Posterior cingulate gyrus (tissue), 11 donors: ENCODE measurements at places on chromosomes 1 and 21.

DNA sequence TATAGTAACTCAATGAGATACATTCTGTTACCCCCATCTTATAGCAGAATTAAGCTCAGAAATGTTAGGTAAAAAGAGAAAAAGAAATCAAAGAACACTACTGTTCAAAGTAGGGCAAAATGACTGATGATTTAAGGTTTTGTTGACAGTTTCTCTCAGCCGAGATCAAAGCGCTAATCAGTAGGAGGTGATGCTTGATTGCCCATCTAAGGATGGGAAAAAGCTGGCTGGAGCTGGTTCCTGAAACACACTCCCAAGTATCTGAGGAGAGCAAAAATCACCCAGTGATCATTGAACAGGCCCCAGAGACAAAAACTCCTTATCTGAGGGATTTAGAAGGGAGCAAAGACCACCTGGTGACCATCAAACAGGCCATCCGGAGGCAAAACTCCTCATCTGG is 64.5 kb upstream of the CSF1 start:
- DNase-seq = no peak

GRCh38 chr1:190196020-190196419 is 281.6 kb downstream of the BRINP3 start:
- no peak for DNase-seq

DNA sequence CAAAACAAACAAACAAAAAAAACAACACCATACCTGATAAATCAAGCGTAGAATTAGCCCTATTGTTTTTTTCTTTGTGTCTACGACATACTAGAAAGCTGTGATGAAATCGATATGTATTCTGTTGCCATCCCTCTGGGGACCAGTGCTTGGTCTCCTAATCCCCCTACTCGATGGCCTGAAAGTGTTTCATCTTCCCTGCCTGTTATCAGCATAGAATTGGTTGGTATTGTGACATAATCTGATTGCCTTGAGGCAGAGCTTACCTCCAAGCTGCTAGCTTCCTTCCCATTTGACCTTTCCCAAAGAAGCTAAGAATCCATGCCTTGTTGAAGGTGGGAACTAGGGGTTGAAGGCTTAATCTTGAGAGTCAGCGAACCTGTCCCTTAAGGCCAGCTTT is 40.7 kb upstream of the PIGV start:
- DNase-seq = no peak

- no peak for DNase-seq
Measured at GRCh38 chr1:174871886-174872285, 127.9 kb upstream of the CACYBP start.

- DNase-seq = no peak
Measured at GRCh38 chr21:37244501-37245095, 22.5 kb downstream of the VPS26C start.

DNA sequence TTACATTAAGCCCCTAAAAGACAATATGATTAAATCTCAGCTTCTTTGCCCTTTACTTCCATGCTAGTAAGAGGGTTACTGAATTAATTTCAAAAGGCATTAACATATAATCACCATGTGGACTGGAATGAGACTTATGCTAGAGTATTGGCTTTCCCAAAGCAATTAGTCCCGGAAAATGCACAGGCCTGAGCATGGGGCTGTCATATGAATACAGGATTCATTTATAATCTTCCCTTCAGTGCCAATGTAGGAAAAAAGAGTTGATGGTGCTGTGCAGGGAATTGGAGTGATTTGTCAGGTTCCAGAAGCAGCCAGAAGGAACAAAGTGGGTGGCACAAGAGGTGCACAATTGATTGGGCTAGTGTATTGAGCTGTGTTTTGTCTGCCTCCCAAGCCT is 199.0 kb upstream of the L1TD1 start:
- no peak for DNase-seq

GRCh38 chr21:9730866-9731265 is 790.5 kb upstream of the TPTE start:
- DNase-seq = no peak

- peak; percentile 66 for DNase-seq
Measured at GRCh38 chr1:32240140-32240951, 6.7 kb upstream of the FAM167B start.

- no peak for DNase-seq
Measured at GRCh38 chr21:46205766-46206162, 21.5 kb upstream of the SPATC1L start.

DNA sequence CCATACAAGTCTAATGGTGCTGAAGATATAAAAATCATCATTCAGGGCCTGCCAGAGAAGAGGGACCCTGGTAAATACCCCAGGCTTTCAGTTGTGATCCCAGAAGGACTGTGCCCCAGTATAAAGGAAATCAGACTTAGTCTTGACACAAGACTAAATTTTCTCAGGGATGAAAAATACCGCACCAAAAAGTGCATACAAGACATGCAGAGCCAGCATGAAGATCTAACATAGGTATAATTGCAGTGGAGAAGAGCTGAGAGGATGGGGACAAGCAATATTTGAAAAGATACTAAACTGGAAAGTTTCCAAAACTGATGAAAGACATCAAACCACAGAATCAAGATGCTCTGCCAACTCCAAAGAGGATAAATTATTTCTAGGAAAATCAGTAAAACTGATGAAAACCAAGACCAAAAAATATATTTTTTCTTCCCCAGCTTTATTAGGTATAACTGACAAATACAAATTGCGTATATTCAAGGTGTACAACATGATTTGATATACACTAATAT is 17.7 kb upstream of the SIM2 start:
- DNase-seq = no peak

DNA sequence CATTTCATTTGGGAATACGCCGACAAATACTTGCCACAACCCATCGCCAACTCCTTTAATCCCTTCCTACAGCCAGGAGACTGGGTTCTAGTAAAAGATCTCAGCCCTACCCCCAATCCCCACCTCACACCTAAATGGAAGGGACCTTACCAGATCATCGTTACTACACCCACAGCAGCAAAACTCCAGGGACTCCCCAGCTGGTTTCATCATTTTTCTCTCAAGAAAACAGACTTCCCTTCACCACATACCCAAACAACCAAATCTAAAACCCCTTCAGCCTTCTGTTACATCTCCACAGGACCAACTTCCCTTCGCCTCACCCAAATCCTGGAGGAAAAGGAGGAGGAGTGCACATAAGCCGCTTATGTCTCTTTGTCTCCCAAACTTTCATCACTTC is 23.7 kb upstream of the SLC2A5 start:
- no peak for DNase-seq

DNA sequence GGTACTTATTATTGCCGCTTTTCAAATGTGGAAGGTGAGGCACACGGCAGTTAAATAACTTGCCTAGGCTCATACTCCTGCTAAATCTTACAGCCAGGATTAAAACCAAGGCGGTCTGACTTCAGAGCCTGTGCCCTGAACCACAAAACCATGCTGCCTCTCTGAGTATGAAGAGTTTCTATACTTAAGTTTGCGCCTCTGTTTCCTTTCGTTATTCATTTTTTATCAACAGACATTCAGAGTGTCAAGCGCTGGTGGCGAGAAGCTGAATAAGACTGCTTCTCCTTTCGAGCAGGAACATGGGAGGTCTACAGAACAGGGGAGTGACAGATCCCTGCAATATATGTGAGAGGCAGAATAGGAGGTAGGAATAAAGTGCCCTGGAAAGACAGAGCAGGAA is 96.0 kb upstream of the DUSP10 start:
- DNase-seq = no peak

DNA sequence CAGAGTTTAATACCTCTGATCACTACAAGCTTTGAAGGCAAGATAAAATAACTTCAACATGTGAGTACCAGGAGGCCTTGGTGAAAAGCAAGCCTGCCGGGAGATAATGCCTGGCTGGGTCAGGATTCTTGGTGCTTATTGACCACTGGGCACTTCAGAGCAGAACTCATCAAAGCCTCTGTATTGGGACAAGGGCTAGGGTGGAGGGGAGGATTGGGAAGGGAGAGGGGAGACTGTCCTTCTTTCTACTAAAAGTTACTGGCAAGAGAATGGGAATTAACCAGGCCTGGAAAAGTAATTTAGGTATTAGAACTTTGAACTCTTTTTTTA is 35.2 kb downstream of the NEK2 start:
- DNase-seq = no peak

DNA sequence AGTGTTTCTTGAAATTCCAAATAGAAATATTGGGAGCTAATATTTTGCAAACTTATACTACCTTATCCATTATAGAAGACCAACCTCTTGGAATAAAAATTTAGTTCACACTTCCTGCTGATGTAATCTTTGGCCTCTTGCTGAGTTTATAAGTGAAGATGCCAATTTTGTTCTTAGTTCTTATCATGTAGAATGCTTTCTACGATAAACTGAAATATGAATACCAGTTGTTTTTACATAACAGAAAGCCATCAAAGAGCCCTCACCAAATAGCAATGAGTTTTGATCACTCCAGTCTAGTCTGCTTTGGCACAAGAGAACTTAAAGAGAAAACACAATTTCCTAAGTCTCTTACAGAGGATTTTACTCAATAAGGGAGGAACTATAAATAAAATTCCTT is 89.5 kb downstream of the DENND1B start:
- no peak for DNase-seq

- DNase-seq = no peak
Measured at GRCh38 chr1:59978026-59978425, 51.5 kb upstream of the CYP2J2 start.
